ENCODE measurements at places on chromosomes 5 and 9.
A peak's percentile ranks its signal among the peaks of the same experiment; 100 is the strongest.

- DNase-seq = no peak
These were observed 51.0 kb downstream of the KIF4B start for GRCh38 chr5:155064580-155064979.

GRCh38 chr9:75926385-75926784 is 35.9 kb downstream of the PCSK5 start:
- DNase-seq = no peak

GRCh38 chr5:135477613-135478066 is 25.5 kb upstream of the TIFAB start:
- no peak for DNase-seq

DNA sequence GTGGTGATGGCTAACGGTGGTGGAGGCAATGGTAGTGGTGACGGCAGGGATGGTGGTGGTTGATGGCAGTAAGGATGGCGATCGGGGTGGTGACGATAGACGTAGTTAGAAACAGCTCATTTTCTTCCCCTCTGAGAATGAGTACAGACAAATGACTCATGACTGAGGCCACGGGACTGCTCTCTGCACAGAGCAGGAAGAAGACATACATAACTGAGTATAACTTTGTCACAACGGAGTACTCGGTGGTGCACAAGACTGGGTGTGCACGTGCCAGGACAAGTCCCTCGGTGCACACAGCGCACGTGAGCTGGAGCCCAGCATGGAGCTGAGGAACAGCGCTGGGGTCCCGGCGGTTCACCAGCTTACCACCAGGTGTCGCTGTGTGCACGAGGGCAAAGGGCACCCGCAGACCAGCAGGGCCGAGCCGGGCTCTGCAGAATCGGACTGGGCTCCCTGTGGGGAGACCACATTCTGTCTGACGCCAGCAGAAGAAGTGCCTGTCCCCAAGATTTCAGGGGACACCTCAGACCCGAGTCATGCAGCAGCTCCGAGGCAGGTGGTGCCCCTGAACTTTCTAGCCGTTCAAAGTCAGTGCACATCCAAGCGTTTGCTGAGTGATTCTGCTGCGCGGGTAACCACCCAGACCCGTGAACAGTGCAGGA is 188.6 kb downstream of the FSTL4 start:
- peak; percentile 51 for DNase-seq

DNA sequence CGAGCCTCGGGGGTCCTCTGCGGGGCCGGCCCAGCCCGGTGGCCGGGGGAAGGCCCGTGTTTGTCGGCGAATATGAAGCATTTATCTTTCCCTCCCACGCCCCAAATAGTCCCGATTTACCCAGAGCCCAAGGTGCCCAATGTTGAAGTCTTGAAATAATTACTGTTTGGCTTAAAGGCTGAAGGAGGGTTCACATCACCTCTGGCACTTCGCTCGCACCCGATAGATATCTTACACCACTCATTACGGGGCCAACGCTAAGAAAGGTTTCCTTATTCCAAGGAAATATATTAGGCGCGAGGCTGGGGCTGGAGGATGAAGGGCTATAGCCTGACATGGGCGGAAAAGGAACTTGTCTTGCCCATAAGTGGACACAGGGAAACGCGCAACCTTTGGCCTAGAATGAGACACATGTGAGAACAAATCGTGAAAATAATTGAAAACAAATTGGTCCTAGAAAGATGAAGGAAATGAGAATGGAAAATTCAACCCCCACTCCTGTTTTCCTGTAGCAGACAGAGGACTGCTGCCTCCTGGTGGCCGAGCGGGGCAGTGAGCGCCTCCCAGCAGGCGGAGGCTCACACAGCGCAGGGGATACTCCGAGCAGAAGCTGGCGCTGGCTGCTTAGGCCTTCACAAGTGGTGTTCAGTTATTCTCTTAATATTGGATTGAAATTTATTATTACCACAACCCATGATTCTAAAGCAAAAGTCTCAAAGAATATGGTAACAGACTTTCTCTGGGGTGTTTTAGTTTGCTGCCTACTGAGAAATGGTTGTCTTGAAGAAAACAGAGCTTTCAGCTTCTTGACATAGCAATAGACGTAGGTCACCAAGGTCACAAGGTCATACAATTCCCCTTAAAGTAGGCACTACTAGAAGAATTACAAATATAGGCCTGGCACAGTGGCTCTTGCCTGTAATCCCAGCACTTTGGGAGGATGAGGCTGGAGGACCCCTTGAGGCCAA is 7.9 kb downstream of the CCL21 start:
- peak; percentile 65 for DNase-seq

DNA sequence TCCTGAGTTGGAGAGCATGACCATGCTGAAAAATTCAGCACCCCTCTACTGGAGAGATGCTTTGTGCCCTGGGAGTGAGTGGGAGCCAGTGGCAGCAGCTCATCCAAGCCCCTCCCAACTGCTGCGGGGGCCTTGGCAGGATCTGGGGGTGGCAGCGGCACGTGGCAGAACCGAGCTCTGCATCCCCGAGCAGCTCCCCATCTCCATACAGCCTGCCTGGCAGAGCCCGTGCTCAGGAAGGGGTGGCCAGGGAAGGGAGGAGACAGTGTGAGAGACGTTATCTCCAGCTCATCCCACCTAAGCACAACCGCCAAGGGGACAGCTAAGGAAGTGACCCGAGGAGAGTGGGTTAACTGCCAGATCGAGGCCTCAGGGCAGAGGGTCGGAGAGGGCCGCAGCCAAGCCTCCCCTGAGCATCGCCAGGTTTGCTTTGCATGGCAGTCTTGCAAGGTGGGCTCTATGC is 17.2 kb upstream of the DPM2 start:
- DNase-seq = no peak

GRCh38 chr9:134983074-134983473 is 65.4 kb upstream of the FCN1 start:
- DNase-seq = no peak

DNA sequence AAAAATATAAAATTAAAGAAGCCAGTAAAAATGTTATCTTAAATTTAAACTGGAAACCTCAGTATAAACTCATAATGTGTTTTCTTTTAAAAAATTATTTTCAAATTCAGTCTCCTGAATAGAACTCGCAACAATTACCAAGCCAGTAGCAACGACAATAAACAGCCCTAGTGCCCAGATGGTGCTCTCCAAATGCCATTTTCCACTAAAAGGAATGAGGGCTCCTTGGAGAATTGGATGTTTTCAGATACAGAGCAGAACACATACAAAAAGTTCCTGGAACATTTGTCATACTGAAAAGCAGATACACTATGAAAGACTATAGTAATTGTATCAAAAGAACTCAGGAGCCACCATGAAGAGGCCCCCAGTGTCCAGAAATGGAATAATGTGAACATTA is 97.4 kb downstream of the TMC1 start:
- no peak for DNase-seq

GRCh38 chr5:43171451-43171850 is 20.6 kb upstream of the NIM1K start:
- no peak for DNase-seq

- peak; percentile 39 for DNase-seq
These were observed 39.5 kb upstream of the NFIB start for GRCh38 chr9:14353222-14354056.

- DNase-seq = no peak
These were observed 648.6 kb upstream of the DMAC1 start for GRCh38 chr9:8448226-8448625.

GRCh38 chr5:83470526-83471404 is 779 bp upstream of the VCAN start:
- no peak for DNase-seq

- no peak for DNase-seq
These were observed 45.4 kb downstream of the PPP2R2B start for GRCh38 chr5:146832985-146833732.

GRCh38 chr5:176185133-176185733 is 53.0 kb upstream of the SIMC1 start:
- no peak for DNase-seq

- DNase-seq = no peak
These were observed 112.8 kb upstream of the IRX4 start for GRCh38 chr5:1995491-1995890.

GRCh38 chr9:96486386-96487028 is 36.5 kb downstream of the HABP4 start:
- DNase-seq = no peak

DNA sequence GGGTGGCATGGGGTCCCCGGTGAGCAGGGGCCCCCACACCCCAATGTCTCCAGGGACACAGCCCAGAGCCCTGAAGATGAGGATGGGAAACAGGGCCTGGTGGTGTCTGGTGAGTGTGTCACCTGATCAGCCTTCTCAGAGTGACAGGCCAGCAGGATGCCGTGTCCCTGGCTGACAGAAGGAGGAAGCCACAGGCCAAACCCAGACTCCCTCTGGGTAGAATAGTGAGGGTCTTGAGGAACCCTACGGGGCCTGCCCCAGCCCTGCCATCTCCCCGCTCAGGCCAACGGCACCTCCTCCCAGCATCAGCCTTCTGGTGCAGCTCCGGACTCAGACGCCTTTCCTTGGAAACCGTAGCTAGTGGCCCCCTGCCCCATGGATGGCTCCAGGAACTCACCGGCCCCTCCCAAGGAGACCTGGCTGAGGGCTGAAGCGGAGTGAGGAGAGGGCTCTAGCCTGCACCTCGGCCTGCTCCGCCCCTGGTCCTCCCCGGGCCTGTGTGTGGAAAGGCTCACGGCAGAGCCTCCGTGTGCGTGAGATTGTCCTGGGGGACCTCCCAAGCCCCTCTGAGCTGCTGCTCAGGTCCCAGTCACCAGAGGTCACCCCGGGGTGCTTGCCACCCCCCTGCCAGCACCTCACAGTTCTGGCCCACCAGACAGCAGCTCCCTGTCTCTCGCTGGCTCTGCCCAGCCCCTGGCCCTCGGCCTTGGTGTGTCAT is 6.0 kb downstream of the RALGDS start:
- no peak for DNase-seq

- DNase-seq = no peak
These were observed 252.9 kb downstream of the CWC27 start for GRCh38 chr5:65021527-65022226.

DNA sequence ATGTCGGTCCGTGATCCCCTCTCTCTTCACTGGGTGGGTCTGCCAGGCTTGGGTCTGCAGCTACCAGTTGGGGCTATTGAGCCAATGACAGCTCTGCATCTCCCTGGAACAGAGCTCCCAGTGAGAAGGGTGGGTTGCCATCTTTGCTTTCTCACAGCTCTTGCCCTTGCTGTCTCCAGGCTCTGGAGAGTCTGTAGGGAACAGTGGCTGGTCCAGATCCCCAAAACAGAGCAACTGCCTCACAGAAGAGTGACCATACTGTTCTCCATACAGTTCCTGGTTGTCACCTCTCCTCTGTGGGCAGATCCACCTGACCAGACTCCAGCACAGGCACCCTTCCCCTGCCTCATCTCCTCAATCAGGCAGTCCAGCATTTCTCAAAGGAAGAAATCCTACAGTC is 5.2 kb upstream of the IFNA17 start:
- DNase-seq = no peak

DNA sequence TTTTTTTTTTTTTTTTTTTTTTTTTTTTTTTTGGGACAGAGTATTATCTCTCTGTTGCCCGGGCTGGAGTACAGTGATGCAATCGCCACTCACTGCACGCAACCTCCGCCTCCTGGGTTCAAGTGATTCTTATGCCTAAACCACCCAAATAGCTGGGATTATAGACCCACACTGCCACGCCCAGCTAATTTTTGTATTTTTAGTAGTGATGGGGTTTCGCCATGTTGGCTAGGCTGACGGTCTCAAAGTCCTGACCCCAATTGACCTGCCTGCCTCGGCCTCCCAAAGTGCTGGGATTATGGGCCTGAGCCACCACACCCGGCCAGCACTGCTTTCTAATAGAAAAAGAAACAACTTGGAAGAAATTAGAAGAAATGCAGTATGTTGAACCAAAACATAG is 39.2 kb downstream of the TTC1 start:
- no peak for DNase-seq
